ENCODE measurements at places on chromosomes 2 and 18. TPM values are rescaled to one million over a fixed set of nuclear protein-coding genes. Genes with fewer than 3 reads are reported as not detected.

- peak overlapping the region; percentile 93 for H3K4me3 ChIP-seq
- H3K27ac ChIP-seq, result peak overlapping the region; percentile 76
- DNase-seq, result no peak
- H3K4me1 ChIP-seq, result peaks cover 24% of the 10 kb centered on the region
These were observed 2.4 kb downstream of the MAP4K4 start for GRCh38 chr2:101699755-101700461.

- peaks cover 8% of the 10 kb centered on the region for H3K4me1 ChIP-seq
- H3K36me3 ChIP-seq, result no peaks in the 10 kb centered on the region
- no peak overlapping the region for H3K27ac ChIP-seq
- H3K27me3 ChIP-seq, result no peaks in the 10 kb centered on the region
These were observed 19.0 kb upstream of the KLF7 start for GRCh38 chr2:207184768-207185167.

DNA sequence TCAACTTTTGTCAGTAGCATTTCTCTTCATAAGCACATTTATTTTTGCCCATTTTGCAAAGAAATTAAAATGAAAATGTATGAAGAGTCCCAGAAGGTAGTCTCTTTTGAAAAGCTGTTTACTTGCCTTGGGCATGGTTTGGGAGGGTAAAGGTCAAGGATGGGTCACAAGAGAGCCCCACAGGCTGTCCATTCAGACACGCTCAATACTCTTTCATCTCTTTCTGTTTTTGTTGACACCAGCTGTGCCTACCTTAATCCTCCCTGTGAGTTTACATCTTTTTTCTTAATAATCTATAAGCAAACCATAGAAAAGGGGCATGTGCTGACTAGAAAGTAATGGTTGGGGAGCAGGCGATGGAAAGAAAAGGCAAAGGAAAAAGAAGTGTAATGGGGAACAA, 49.6 kb upstream of the KLF7 start:
- H3K36me3 ChIP-seq, result no peaks in the 10 kb centered on the region
- H3K27me3 ChIP-seq, result no peaks in the 10 kb centered on the region
- no peak overlapping the region for H3K27ac ChIP-seq

DNA sequence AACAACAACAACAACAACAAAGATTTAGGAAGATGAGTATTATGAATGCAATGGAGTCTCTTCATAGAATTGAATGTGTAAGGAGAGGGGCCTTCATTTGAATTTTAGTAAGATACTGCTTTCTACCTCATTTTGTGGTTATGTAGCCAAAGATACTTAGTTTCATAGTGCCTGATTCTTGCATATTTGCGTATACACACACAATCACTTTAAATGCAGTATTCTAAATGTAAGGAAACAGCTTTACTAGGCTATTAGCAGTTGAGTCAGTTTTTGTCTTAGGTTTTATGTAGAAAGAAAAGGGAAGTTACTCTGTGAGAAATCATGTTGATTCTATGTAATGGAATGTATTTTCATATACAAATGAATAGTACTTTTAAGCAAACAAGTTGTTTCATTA, 80.5 kb downstream of the HAUS1 start:
- no peak overlapping the region for H3K4me3 ChIP-seq
- H3K27ac ChIP-seq, result no peak overlapping the region
- peaks cover 13% of the 10 kb centered on the region for H3K4me1 ChIP-seq
- no peak for DNase-seq
- H3K36me3 ChIP-seq, result peaks cover 2% of the 10 kb centered on the region

DNA sequence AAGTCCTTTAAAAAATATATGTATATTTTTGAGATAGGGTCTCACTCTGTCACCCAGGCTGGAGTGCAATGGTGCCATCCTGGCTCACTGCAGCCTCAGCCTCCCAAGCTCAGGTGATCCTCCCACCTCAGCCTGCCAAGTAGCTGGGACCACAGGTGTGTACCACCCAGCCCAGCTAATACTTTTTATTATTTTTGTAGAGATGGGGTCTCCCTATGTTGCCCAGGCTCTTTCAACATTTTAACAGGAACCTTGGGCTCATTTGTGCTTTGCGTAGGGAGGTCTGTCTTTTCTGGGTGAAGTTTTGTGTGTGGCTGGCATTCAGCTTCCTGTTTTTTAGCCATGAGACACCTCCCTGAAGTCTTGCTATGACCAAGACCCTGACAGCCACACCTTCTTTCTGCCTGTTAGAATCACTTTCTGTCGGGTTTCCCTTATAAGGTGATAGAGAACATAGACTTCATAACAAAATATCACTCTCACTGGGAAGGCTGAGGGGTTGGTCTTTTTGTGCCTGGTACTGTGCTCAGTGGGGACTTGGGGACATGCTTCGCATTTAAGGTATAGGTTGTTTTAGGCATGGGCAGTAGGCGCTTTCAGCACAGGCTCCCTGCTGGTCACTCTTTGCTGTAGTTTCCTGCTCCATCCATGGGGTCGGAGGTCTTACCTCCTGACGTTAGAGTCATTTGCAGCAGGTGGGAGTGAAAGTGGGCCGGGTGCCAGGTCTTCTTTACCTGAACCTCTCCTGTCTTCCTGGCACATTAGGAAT, 3.4 kb downstream of the RAB31 start:
- no peak for DNase-seq
- no peaks in the 10 kb centered on the region for H3K36me3 ChIP-seq
- peak overlapping the region; percentile 96 for H3K4me3 ChIP-seq
- no peaks in the 10 kb centered on the region for H3K27me3 ChIP-seq
- peaks cover 29% of the 10 kb centered on the region for H3K4me1 ChIP-seq

The RAB6C gene
- total RNA-seq, result not detected

The CIDEA gene
- not detected for total RNA-seq

The ABCG5 gene
- total RNA-seq, result not detected
